ENCODE measurements at places on chromosomes 5 and 9.

DNA sequence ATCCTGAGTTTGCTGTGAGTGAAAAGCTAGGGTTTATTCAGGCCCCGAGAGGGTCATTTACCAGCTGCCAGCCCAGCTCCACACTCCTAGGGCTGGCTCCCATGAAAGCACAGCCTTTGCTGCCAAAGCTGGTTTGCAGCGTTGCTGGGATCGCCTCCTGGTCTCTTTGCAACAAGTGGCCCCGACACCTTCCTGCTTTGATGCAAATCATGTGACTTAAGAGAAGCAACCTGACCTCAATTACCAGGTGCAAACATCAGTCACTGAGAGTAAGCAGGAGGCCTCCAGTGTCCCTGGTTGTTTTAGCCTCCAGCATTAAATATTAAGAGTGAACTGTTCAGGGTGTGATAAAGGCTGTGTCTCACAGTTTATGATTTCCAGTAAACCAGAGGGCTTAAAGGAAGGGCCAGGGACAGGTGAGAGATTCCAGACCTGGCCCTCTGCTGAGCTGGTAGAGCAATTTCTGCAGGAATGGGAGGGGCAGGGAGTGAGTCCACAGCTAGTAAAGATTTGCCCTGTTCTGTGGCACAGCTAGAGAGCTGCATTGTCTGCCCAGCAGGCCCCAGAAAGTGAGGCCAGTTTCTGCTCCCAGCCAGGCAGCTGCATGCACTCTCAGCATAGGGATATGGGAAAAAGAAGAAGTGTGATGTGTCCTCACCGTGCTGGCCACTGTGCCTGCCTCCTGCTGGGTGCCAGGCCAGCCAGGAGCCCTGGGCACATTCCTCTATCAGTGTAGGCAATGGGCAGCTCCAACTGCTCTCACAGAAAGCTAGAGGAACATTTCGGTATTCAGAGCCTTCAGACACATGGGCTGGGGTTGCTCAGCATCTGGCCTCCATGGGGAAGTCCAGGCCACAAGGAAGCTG, 58.0 kb downstream of the SLC22A5 start:
- DNase-seq, result peak; percentile 50

- DNase-seq, result no peak
Observed at GRCh38 chr5:165874851-165875250, 2369.4 kb downstream of the MAT2B start.

DNA sequence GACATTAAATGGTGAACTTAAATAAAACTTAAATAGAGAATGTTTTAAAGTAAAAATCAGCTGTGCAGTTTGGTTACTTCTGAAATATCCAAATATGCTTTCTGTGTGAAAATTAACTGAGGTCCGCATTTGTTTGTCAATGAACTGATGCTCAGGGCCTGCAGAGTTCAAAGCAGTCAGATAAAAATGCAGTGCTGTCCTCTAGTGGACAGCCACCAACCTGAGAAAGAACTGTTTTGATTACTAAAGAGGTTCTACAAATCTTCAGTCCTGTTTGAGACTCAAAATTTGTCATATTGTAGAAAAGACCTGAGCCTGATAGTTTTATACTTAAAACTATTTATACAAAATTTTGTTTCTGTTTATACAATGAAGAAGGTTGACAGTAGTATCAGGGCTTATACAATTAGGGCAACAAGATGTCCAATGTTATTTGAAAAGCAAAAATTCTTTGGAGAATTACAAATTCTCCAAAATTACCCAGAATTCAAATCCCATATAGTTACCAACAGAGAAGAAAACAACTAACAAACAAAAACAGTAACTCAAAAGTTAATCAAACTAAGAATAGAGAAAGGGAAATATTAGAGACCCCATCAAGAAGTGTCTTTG, 232.3 kb upstream of the TBCA start:
- no peak for DNase-seq

GRCh38 chr9:77981332-77981731, 50.3 kb downstream of the GNAQ start:
- DNase-seq, result no peak

DNA sequence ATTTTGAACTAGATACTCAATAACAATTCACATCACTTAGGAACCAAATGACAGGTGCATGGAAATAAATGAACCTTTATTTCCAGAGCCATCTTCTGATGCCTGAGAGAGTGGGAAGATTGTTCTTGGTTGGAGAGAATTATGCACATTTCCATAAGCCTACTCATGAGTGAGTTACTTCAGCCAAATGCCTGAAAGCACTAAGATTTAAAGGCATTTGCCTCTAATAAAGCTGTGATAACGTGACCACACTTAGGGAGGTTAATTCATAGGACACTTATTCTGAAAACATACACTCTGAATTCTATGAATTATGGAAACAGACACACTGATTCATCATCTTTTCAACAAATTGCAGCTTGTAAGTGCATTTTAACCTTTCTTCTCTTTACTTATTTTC, 40.0 kb downstream of the KCTD16 start:
- no peak for DNase-seq

DNA sequence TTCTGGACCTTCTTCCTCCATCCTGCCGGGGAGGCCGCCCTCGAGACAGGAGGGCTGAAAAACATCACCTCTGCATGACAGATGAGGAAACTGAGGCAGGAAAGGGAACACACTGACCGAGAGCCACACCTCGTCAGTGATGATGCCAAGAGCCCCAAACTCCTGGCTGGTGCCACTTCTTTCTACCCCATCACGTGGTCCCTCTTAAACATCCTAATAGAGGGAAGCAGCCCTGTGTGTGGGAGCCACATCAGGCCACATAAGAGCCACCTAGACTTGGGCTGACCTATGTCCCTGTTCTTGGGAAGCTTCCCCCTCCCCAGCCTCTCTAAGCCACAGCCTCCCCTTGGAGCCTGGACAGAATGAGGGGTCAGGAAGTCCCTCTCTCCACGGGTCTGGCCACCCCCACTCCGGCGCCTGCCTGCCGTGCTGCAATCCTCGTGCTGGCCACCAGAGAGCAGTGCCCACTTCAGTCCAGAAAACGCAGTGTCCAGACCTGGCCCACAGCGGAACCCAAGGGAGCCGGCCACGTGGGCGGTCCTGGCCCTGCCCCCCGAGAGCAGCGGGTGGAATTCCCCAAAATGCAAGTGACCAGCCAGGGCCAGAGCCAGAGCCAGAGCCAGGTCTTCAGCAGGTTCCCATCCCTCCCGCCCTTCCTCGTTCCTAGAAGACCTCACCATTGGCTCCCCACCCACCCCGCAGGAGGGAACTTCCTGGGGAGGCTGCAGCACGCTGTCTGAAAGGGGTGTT, 54.7 kb upstream of the SARDH start:
- peak; percentile 68 for DNase-seq

DNA sequence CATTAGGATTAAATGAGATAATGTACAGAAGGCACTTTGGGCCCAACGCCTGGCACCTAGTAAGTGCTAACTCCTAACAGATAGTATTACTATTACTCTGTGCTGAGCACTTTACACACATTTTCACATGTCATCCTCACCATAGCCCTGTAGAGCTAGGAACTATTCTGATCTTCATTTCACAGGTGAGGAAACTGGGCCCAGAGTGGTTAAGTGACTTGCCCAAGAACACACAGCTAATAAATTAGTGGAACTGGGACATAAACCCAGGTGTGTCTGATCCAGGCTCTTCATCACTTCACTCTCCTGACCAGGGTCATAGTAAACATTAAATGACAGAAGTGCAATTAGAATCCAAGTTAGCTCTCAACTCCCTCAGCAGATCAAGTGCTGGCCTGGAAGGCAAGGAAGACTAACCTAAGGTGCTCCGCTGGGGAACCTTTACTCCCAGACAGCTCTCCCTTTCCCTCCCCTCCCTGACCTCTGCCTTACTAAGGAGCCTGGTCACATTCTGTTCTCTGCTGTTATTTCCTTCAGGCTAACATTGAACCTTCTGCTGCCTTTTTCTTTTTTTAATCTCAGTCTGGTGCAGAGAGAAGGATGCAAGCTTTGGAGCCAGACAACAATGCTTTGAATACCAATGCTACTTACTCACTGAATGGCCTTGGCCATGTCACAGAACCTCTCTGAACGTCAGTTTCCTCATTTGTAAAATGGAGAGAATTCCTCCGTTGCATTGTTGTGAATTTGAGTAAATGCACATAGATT, 4.1 kb upstream of the ADRA1B start:
- no peak for DNase-seq

- no peak for DNase-seq
Observed at GRCh38 chr5:148799737-148800527, 26.5 kb upstream of the ADRB2 start.

- no peak for DNase-seq
Observed at GRCh38 chr5:126438868-126439267, 15.7 kb downstream of the GRAMD2B start.

DNA sequence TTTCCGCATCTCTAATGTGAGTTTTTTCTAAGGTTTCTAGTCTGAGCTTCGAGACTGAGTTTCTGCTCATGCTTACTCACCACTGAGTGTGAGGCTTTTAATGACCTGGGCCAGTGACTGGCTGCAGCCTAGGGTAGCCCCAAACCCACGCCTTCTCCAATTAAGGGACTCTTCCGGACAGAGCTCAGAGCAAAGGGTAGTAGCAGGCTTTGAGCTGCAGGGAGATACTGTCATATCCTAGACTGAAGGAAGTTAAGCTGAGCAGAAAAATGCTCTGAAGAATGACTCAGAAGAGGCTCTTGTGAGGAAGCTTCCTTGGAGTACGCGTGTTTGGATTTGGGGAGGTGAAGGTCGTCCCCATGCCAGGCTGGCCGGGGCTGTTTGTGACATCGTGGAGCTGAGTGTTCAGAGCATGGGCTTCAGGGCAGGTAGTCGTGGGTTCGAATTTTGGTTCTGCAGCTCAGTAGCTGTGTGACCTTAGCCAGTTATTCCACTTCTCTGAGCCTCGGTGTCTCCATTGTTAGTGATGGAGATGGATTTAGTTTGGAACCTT, 3.5 kb downstream of the USP20 start:
- DNase-seq, result peak; percentile 48

DNA sequence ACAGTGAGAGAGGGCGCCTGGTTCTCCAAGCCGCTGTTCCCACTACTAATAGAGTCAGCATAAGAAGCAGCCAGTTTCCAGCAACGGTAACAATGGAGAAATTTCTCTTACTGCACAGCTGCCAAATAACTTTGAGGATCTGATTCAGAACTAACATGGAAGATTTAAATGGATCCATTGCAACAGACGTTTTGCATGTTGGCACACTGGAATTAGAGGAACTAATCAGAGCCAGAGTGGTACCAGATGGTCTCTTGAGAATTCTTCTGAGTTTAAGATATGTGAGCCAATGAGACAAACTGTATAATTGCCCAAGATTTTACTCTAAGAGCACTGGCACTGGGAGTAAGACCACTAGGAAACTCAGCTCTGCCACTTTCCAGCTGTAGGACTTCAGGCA, 186.5 kb downstream of the EFNA5 start:
- no peak for DNase-seq

Data from stimulated activated naive CD8-positive, alpha-beta T cell treated with anti-CD3 and anti-CD28 coated beads, Interleukin-15, Interleukin-2, amounts not matched to agents 100 U/mL and 50 U/mL, for 24 hours (primary cell).